GM23338 (cell line): ENCODE measurements at places on chromosomes 2 and 18. TPM values are rescaled to one million over a fixed set of nuclear protein-coding genes. Genes with fewer than 3 reads are reported as not detected.

Gene C1QL2
- polyA plus RNA-seq, result 0.56 and 0.87 TPM in 2 replicates

GRCh38 chr2:71600555-71600954 is 147.2 kb downstream of the DYSF start:
- no peak for DNase-seq

Gene SLC5A7
- polyA plus RNA-seq, result 0.05 TPM in 1 of 2 replicates, not detected in the other

DNA sequence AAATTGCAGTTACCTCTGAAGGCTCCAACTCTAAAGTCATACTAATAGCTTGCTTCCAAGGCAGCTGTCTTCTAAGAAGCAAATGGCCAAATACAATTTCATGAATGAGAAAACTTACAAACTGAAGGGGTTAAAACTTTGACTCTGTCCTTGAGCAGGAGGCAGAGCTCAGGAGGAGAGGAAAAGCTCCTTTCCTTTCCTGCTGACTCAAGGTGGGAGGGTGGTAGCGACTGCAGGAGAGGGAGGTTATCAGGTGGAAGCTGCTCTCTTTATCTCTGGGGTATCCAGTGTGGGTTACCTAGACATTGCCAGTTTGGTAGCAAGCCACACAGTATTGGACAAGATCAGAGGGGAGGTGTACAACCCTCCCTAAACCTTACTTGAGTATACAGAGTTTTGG is 2.7 kb upstream of the EFEMP1 start:
- peak; percentile 43 for DNase-seq

Gene GPR39
- 0.17 and 0.55 TPM in 2 replicates for polyA plus RNA-seq

- peak; percentile 77 for DNase-seq
Observed at GRCh38 chr18:52903857-52904256, 563.9 kb downstream of the DCC start.

- DNase-seq, result no peak
Observed at GRCh38 chr18:9982711-9983110, 68.9 kb downstream of the VAPA start.

DNA sequence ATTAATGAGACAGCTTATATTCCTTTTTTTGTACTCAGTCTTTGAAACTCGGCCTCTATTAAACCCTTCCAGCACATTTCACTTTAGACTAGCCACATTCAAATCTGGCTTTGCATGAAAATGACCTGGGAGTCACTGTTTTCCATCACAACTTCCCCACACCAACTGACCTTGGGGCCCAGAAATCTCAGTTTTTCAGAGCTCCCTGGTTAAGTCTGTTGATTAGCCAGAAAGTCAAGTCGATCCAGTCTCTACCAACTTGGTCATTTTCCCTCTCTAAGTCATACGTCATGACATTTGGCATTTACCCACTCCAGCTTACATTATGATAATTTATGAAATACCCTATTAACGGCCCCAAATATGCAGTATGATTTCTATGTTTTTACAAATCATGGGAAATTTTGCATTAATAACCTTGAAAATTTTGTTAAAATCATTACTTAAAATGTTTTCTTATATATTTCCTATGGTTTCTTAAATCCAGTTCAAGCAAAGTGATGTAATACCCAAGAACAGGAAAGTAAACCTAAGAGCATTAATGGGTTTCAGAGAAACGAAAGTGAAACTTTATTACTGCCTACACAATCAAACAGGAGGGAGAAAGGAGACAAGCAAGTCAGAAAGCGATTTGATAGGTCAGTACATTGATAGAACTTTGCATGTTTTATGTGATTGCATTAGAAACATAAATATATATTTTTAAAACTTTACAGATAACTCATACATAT is 77.1 kb downstream of the SPATS2L start:
- peak; percentile 55 for DNase-seq

GRCh38 chr2:241031436-241032165 is 33.2 kb downstream of the SNED1 start:
- no peak for DNase-seq
